ENCODE measurements at places on chromosomes 3 and 15.

DNA sequence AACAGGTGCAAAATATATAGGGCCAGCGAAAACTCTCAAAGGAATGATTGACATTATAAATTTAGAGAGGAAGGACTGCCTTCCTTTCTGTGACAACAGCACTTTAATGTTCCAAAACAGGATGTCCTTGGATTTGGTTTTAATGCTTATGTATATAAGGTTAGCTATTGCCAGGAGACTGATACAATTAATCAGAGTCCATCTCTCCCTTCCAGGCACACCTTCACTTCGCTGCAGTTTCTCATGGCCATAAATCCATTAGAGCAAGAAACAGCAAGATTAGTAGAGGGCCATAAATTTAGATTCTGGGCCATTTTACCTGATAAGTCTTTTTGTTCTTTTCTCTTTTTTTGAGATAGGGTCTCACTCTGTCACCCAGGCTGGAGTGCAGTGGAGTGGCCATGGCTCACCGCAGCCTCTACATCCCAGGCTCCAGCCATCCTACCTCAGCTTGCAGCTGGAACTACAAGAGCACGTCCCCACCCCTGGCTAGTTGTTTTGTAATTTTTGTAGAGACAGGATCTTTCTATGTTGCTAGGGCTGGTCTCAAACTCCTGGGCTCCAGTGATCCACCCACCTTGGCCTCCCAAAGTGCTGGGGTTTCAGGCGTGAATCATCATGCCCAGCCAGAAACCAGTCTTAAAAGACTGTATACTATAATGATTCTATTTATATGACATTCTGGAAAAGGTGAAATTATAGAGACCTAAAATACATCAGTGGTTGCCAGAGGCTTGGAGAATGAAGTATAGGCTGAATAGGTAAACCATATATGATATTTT is 15.7 kb upstream of the TFRC start:
- no peak for DNase-seq

DNA sequence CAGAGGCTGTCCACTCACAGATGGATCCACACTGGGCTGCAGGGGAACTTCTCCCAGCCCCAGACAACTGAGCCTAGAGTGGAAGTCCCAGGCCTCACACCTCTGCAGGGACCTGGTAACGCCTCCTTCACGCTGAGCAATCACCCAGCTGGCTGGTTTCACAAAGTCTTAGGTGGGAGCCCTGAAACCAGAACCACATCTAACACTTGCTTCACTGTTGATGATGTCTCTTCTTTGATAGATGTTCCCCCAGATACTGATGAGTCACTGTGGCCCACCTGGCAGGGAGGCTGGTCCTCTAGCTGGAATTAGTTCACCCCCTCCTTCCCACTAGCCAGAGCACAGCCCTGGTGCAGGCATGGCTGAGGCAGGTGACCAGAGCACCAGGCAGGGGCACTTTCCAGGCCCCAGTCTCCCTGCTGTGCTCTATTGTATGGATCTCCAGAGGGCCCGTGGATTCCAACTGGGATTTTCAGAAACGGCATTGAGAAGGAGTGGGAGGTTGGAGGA is 33.5 kb downstream of the MYL3 start:
- DNase-seq, result no peak

GRCh38 chr3:173825730-173826129 is 428.2 kb downstream of the NLGN1 start:
- DNase-seq, result no peak

- DNase-seq, result no peak
Measured at GRCh38 chr15:83657549-83657948, 3.6 kb downstream of the ADAMTSL3 start.
